ENCODE measurements at places on chromosomes 7 and 10.

DNA sequence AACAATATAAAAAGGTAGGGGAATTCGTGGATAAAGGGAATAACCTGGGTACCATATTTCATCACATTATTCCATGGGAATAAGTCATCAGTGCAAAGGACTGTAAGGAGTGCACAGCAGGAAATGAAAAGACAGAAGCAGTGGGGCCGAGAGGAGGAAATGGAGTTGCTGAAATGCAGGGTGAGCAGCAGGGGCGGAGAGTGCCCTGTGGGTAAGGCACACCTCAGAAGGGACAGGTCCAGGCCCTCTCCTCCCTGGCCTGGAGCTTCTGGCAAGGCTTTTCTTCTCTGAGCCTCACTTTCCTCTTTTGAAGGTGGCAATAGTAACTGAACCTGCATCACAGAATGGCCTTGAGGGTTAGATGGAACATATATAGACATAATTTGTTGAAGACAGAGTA, 26.2 kb downstream of the IKZF1 start:
- DNase-seq: no peak

DNA sequence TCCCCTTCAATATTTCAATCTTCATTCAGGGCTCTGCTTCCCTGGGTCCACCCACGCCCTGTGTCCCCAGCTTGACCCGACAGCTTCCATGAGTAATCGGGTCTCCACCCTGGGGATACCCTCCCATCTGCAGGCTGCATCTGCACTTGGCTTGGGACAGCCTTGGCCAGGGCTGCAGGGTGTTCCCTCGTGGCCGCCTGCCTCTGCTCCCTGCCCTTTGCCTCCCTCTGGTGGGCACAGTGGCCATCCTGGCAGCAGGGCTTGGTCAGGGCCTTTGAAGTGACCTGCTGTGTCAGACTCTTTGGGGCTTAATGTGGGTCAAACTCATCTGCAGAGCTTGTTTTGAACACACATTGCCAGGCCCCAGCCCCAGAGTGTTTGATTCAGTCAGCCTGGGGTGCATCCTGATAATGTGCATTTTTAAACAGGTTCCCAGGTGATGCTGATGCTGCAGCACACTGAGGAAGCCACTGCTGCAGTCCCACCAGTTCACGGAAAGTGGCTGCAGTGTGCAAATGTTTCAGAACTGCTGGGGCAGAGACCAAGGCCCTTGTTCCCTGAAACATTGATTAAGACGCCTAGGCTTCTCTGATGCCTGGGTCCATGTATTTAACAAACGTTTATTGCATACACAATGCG, 80.7 kb upstream of the SEC61G start:
- no peak for DNase-seq

DNA sequence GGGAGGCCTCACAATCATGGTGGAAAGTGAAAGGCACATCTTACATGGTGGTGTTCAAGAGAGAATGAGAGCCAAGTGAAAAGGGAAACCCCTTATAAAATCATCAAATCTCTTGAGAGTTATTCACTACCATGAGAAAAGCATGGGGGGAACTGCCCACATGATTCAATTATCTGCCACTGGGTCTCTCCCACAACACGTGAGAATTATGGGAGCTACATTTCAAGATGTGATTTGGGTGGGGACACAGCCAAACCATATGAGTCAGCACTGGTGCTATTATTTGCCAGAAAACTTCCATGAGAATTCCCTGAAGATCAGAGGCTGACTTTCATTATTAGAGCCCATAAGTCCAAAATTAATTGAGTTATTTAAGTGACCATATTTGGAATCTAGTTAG, 1001.2 kb upstream of the POT1 start:
- no peak for DNase-seq

DNA sequence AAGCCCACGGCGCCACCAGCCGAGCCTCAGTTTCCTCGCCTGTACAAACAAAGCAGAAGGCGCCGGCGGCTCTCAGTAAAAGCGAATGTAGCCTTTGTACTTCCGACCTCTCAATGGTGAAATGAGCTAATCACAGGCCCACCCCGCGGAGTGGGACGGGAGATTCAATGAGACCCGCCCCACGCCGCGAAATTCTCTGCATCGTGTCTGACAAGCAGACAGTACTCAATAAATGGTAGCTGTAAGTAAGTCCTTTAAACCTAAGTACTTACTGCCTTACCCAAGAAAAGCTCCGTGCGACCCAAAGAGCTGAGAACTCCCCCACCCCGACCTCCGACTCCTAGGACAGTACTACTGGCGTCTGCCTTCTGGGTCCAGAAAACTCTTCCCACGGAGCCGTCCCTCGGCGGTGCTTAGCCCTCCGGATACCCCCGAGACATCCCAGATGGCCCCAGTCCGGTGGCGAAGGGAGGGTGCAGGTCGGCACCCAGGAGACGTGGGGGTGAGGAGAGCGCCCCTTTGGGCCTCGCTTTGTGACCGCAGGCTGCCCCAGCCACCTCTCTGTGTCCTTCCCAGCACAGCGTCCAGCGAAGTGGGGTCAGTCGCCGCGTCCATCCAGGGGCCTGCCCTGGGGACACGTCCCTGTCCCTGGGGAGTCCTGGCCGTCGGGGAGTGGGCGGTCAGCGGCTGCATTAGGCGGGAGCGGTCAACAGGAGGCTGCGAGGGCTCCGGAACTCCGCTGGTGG, 972 bp upstream of the CXCL12 start:
- no peak for DNase-seq

- no peak for DNase-seq
Measured at GRCh38 chr7:27971171-27971812, 209.3 kb downstream of the JAZF1 start.

DNA sequence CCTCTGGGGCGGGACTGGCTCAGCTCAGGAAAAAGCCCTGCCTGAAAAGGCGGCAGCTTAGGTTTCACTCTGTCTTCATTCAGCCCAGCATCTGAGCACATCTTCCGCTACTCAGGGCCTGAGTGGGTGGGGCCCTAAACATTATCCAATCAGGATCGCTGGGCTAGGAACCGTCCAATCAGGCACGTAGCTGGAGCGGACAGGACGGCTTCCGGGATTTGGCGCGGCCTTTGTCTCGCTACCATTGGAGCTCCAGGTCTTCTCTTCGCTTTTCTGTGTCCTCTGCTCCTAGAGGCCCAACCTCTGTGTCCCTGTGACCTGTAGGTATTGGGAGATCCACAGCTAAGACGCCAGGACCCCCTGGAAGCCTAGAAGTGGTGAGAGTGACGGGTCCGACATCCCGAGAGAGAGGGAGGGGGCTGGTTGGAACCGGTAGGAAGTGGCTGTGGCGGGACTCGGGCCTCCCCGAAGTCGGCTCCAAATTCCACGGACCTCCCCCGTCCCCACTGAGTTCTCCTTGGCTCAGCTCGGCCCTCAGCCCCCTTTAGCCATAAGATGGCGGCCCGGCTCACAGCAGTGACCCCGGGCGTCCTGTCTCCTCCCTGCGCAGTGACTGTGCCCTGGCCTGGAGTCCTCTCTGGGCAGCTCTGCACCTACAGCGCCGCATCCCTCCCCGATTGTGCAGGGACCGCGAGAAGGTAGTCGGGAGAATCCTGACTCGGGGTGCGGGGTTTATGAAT, 99.1 kb downstream of the ZNF680 start:
- no peak for DNase-seq

DNA sequence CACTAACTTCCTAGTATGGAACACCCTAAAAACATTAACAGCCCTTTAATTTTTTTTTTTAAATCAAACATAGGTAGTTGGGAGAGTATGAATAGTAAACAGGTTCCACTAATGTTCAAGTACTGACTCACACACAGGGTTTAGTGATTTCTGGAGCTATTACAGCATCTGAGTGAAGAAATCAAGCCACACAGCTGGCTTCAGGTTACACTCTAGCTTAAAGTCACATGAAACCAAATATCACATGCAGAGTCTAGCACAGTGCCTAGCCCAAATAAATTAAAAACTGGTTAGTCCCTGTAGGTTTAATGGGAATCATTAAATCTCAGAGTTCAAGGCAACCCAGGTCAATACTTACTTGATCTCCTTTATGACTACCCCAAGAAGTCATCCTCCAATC, 11.6 kb downstream of the PANK1 start:
- DNase-seq: no peak

- no peak for DNase-seq
Measured at GRCh38 chr7:158707610-158708009, 3.0 kb upstream of the NCAPG2 start.

Measured in stimulated activated CD4-positive, alpha-beta T cell treated with anti-CD3 and anti-CD28 coated beads, Interleukin-15, amount 100 ng/mL, for 1 hour (primary cell).